ENCODE measurements at places on chromosomes 3 and 15. TPM values are rescaled to one million over a fixed set of nuclear protein-coding genes. Genes with fewer than 3 reads are reported as not detected.

DNA sequence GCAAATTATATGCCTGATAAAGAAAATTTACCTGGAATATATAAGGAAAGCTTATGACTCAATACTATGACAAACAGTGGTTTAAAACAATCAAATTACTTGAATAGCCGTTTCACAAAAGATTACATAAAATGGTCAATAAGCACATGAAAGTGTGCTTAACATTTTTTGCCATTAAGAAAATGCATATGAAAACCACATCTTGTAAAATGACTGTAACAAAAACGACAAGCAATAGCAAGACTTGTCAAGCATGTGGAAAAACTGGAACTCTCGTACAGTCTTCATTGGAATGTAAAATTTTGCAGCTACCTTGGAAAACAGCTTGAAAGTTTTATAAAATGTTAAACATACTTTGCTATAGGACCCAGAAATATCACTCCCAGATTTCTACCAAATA, 1110.3 kb downstream of the NAALADL2 start:
- H3K4me1 ChIP-seq, result no peaks in the 10 kb centered on the region
- no peak for DNase-seq

- no peak overlapping the region for H3K27ac ChIP-seq
- H3K27me3 ChIP-seq, result no peaks in the 10 kb centered on the region
- no peak overlapping the region for H3K4me3 ChIP-seq
- H3K36me3 ChIP-seq, result no peaks in the 10 kb centered on the region
Observed at GRCh38 chr3:18390024-18390660, 35.0 kb downstream of the SATB1 start.

DNA sequence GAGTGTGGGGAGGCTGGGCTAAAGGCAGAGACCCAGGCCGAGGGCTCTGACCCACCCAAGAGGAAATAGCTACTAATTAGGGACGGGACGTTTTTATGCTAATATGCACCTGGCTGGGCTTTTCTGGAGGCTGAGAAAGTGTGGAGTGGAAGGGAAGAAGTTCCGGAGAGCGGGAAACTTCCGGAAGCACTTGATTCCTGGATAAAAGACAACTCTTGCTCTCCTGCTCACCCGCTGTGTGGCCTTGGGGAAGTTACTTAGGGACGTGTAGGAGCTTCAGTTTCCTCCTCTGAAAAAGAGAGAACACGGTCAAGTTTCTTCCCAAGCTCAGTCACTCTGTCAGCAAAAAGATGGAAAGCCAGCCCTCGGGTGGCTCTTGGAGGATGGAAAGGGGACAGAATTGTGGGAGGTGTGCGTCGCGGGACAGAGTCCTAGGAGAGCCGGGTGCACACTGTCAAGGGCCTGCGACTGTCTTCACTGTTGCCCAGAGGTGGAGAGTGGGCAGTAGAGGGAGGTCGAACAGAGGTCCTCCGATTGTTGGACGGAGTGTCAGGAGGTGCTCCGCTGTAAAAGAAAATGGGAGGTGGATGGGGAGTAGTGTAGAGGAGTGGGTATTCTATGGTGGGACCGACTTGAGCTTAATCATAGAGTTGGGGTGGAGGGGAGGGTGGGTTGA, 43.2 kb downstream of the EPHB3 start:
- H3K4me1 ChIP-seq, result 0 out of 2 replicates have a peak, but pooled peaks cover 3% of the 10 kb centered on the region
- no peak overlapping the region for H3K4me3 ChIP-seq
- no peak for DNase-seq
- peaks cover 18% of the 10 kb centered on the region for H3K27me3 ChIP-seq
- no peak overlapping the region for H3K27ac ChIP-seq

DNA sequence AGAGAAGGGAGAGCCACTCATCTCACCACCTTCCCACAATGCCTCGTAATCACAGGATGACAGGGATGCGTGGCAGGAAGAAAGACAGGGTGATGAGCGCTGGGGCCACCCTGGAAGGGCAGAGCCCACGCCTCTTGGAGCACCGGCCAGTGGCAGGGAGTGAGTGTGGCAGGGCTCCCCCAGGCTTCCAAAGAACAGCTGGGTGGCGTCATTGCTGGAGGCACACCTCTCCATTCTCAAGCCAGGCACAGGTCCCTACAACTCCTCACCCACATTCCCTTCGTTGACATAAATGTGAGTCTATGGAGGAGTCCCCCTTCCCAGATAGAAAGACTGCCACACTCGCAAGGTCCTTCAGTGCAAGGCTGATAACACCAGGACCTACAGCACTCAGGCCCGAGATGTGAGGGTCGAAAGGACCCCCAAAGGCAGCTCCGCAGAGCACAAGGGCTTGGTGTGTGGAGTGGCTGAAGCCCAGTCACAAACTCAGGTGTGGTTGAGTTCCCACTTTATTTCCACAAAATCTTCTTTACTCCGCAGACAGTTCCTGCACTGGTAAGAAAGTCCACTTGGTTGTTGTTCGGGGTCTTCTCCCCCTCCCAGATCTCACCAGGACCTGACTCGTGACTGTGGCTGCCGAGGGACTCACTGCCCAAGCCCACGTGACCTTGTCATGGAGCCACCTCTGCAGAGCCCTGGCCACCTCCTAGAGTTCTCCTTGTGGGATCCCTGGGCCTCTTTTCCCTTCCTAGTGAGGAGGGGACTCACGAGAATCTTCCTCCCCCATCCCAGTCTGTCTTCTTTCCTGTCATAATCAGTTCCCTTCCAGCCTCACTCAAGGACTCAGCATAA, 22.4 kb upstream of the CORO2B start:
- H3K4me3 ChIP-seq, result no peak overlapping the region
- H3K4me1 ChIP-seq, result no peaks in the 10 kb centered on the region
- no peak for DNase-seq

The MNS1 gene
- 3.8 TPM for total RNA-seq

GRCh38 chr15:90165659-90166489, 35.3 kb upstream of the SEMA4B start:
- DNase-seq, result peak; percentile 99
- no peaks in the 10 kb centered on the region for H3K27me3 ChIP-seq
- H3K27ac ChIP-seq, result peak overlapping the region; percentile 100
- peaks cover 60% of the 10 kb centered on the region for H3K4me1 ChIP-seq
- no peak overlapping the region for H3K4me3 ChIP-seq

DNA sequence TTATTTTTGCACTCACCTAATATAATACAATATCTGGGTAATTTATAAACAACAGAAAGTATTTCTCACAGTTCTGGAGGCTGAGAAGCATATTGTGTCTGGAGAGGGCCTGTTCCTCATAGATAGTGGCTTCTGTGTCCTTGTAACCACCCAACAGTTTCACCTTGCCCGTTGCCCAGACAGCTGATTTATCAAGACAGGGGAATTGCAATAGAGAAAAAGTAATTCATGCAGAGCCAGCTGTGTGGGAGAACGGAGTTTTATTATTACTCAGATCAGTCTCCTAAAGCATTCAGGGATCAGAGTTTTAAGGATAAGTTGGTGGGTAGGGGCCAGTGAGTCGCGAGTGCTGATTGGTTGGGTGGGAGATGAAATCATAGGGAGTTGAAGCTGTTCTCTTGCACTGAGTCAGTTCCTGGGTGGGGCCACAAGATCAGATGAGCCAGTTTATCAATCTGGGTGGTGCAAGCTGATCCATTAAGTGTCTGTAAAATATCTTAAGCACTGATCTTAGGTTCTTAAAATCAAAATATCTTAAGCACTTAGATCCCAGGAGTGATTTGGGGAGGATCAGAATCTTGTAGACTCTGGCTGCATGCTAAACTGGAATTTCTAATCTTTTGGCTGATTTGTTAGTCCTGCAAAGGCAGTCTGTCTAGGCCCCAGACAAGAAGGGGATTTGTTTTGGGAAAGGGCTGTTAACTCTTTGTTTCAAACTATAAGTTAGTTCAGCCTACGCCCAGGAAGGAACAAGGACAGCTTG, 33.9 kb upstream of the C15orf39 start:
- no peaks in the 10 kb centered on the region for H3K27me3 ChIP-seq
- H3K27ac ChIP-seq, result no peak overlapping the region
- no peaks in the 10 kb centered on the region for H3K36me3 ChIP-seq

- DNase-seq, result no peak
- no peaks in the 10 kb centered on the region for H3K4me1 ChIP-seq
- no peak overlapping the region for H3K4me3 ChIP-seq
- no peaks in the 10 kb centered on the region for H3K36me3 ChIP-seq
- no peaks in the 10 kb centered on the region for H3K27me3 ChIP-seq
Observed at GRCh38 chr3:183354325-183354831, 74.0 kb downstream of the MCF2L2 start.

DNA sequence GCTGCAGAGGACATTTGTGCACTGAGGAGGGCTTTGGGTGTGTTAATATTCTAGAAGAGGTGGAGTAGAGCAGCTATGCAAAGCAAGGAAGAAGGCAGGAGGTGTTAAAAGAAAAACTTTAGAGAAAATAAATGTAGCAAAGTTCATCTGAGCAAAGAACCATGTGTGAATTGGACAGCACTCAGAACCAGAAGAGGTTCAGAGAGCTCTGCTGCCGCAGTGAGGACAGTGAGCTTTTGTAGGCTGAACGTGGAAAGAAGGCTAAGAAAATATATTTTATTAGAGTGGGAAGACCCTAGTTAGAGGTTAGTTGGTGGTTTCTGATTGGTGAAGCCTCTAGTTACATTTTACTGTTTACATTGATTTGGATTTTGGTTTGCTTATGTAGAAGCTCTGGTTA, 50.7 kb downstream of the ST6GAL1 start:
- H3K36me3 ChIP-seq, result no peaks in the 10 kb centered on the region
- H3K27me3 ChIP-seq, result no peaks in the 10 kb centered on the region
- H3K4me1 ChIP-seq, result no peaks in the 10 kb centered on the region
- DNase-seq, result no peak
- no peak overlapping the region for H3K27ac ChIP-seq

The GXYLT2 gene
- 6.1 TPM for total RNA-seq

The ZMAT3 gene
- total RNA-seq, result 14.6 TPM

GRCh38 chr15:60964527-60964926, 264.6 kb downstream of the RORA start:
- no peaks in the 10 kb centered on the region for H3K4me1 ChIP-seq
- DNase-seq, result no peak
- no peak overlapping the region for H3K4me3 ChIP-seq
- no peaks in the 10 kb centered on the region for H3K27me3 ChIP-seq

The FETUB gene
- not detected for total RNA-seq

GRCh38 chr3:42214064-42214463, 51.9 kb downstream of the CCK start:
- DNase-seq, result no peak
- H3K4me3 ChIP-seq, result no peak overlapping the region
- H3K27ac ChIP-seq, result no peak overlapping the region

The FBN1 gene
- 0.46 TPM for total RNA-seq

GRCh38 chr3:66495668-66496045, 5.2 kb downstream of the LRIG1 start:
- H3K4me3 ChIP-seq, result no peak overlapping the region
- H3K27ac ChIP-seq, result no peak overlapping the region
- no peak for DNase-seq
- no peaks in the 10 kb centered on the region for H3K36me3 ChIP-seq
- no peaks in the 10 kb centered on the region for H3K4me1 ChIP-seq
- H3K27me3 ChIP-seq, result no peaks in the 10 kb centered on the region

DNA sequence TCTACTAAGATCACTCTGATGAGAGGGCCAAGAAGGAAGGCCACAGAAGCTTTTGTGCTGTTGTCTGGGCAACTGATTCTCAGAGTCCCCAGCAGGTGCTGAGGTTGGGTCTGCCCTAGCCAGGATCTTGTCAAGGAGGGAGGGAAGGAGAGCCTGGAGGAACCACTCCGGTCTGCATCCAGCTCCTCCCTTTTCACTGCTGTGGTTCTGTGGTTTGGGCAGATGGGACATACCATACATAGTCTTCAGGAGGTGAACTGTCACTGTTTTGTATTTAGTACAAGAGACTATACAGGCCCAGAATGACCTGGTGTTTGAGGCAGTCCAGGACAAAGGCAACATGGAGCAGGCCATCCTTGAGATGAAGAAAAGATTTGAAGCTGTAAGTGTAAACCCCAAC, 21.9 kb downstream of the C3orf62 start:
- no peak overlapping the region for H3K27ac ChIP-seq
- H3K4me1 ChIP-seq, result no peaks in the 10 kb centered on the region
- H3K36me3 ChIP-seq, result no peaks in the 10 kb centered on the region
- no peaks in the 10 kb centered on the region for H3K27me3 ChIP-seq
- DNase-seq, result no peak

DNA sequence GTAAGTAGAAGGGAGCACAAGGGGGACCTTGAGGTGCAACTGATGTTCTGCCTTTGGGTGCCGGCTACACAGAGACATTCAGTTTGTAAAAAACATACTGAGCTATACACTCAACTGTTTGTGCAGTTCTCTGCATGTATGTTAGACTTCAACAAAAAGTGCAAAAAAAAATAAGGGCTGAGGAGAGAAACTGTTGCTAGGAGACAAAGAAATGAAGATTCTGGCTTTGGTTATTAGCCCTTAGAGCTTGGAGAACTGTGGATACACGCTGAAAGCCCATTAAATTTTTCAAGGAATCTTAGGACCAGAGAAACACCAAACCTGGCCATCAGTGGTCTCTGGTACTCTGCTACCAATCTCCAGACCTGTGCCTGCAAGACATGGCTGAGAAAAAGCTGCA, 207.6 kb upstream of the NSMCE3 start:
- no peak overlapping the region for H3K27ac ChIP-seq
- no peaks in the 10 kb centered on the region for H3K27me3 ChIP-seq
- DNase-seq, result no peak
- H3K4me1 ChIP-seq, result no peaks in the 10 kb centered on the region

DNA sequence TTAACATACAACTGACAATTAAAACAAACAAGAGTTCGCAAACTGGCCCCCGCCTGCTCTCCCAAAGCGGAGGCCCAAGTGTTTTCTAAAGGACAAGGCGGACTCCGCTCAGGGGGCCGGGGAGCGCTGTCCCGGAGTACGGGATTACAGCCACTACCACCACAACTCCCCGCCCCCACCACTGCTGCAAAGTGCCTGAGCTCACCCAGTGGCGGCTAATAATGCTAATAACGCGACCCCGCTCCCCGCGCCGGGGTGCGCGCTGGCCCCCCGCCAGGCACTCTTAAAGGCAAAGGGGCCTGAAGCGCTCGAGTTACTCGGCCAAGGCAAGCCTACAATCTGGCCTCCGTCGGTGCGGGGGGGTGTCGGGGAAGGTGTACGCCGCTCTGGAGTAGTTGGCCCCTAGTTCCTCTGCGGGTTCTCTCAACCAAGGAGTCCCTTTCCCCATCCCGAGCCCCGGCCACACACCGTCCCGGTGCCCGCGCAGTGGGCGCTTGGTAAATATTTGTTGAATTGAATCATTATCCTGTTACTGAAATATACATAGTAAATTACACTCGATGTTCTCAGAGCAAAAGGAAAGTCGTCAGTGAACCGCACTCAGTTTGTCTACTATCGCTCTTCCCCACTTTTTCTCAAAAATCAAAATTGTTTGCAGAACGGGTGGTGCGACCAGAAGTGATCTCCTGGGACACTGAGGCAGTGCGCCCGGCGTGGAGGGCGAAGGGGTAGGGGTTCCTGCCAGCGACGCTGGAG, 827 bp downstream of the WNT5A start:
- no peaks in the 10 kb centered on the region for H3K36me3 ChIP-seq
- H3K27ac ChIP-seq, result no peak overlapping the region
- H3K27me3 ChIP-seq, result peaks cover 5% of the 10 kb centered on the region
- H3K4me3 ChIP-seq, result peak overlapping the region; percentile 57
- H3K4me1 ChIP-seq, result peaks cover 6% of the 10 kb centered on the region

DNA sequence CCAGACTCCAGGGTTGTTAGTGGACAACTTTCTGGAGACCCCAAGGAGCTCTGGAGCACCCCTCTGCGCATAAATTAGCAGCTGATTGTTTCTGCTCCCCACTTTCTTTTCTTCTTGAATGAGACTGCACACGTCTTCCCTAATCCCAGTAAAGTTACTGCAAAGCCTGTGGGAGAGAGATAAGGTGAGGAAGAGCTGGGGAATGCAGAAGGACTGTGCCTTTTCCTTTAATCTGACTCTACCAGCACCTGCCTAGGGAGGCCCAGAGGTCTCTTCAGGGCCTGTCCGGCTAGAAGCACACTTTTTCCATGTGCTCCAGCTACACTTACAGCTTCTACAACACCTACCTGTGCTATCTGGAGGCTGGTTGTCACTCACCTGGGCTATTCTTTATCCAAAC, 143.8 kb downstream of the KCNMB2 start:
- H3K4me1 ChIP-seq, result no peaks in the 10 kb centered on the region
- no peak overlapping the region for H3K27ac ChIP-seq
- no peak for DNase-seq
- no peaks in the 10 kb centered on the region for H3K27me3 ChIP-seq
- H3K36me3 ChIP-seq, result no peaks in the 10 kb centered on the region

Data from Panc1 (cell line).